ENCODE measurements at places on chromosomes 7 and 10. TPM values are rescaled to one million over a fixed set of nuclear protein-coding genes. Genes with fewer than 3 reads are reported as not detected.

GRCh38 chr10:77430530-77430929 is 207.1 kb downstream of the KCNMA1 start:
- DNase-seq, result no peak

DNA sequence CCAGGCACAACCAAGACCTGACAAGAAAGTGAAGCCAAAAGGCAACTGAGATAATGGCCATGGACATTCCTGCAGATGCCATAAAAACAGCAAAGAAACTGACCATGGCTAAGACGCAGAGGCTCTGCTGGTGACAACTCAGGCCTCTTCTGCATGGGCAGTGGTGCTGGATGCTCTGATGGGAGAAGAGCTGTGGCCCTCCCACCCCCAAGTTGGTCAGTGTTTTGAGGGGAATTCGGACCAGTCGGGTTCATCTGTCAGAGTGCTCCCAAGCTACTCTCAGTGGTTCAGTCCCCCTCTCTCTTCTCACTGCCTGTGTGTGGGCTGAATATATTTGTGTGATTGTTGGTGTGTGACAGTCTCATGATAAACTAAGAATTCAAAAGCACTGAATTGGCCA is 79.0 kb upstream of the GPR26 start:
- no peak for DNase-seq

- no peak for DNase-seq
Measured at GRCh38 chr7:31113660-31114059, 61.6 kb downstream of the ADCYAP1R1 start.

The CPED1 gene
- total RNA-seq, result 1.7 TPM

The ADAM22 gene
- not detected for total RNA-seq

GRCh38 chr7:21542891-21543527 is at the start of gene DNAH11:
TSS of gene DNAH11 (plus strand) at chr7:21543039. CDS start at chr7:21543246, 207 bp downstream.
- DNase-seq, result peak; percentile 38

DNA sequence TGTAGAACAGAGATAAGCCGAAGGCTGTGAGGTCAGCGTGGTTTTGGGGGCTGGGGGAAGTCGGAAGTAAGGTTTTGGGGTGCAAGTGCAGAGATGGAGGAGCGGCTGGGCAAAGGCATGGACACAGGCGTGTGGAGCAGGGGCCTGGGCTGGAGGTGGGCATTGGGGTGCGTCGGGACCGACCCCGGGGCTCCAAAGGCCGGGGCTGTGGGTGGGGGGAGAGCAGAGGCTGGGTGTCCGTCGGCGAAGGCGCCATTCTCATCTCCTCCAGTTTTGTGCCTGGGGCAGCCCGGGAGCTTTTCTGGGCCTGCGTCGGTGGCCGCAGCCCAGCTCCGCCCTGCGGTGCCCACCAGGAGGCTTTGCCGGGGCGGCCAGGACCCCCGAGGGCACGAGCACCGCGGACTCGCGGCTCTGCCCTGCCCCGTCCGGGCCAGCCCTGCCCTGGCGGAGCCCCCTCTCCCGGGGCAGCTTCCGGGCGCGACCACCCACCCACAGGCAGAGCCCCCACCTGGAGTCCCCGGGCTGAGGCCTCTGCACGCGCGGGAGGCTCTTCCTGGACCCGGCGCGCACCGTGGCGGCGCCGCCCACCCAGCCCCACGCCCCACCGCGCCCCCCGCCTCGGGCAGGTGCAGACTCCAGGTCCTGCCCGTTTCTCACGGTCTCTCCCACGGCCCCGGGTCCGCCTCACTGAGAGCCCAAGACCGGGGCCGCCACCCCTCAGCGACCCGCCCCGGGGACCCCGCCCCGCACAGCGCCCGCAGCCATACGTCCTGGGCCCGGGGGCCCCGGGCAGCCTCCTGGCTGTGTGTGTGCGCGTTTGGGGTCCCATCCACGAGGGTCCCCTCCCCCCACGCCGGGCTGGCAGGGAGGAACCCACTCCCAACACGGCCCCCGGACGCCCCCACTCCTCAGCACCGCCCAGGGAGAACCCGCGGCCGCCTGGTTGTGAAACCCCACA is 7.7 kb upstream of the SCART1 start:
- no peak for DNase-seq

DNA sequence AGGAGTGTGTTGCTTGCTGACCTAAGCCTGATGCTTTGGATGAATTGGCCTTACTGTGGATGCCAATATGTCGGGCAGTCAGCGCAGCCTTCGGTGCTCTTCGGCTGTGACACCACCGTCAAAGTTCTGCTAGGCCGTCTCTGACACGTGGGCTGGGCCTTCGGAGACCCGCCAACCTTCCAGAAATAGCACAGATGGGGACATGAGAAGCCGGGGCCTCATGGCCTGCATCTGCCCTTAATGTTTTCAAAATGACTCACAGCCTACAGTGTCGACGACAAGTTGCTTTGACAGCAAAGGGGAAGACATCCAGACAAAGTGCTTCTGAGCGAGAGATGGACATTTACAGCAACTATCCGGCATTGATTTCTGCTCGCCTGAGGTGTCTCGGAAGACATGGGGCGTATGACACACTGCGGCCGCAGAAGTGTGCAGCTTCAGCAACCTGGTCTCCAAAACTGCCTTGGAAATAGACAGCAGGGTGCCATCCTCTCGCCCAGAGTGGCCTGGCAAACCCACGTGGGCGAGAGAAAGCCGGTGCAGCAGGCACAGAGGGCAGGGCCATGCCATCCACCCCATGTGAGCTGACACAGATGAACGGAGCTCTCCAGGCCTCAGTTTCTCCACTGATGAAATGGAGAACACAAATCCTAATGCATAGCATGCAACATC is 94.0 kb upstream of the PPP2R2D start:
- no peak for DNase-seq

DNA sequence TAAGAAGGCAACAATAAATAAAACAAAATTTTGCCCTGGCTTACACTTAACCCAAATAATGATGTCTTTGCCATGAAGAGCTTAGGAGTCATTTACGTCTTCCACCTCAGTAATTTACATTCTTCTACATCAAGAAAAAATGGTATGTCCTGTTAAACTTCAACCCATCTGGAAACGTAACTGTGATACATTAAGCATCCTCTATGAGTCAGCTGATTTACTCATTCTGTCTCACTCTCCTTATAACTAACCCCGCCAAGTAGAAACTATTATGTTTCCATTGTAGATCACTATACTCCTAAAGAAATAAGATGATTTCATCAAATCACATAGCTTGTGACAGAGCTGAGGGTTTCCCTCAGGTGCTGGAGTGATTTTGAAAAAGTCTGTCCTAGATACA is 330.7 kb downstream of the CDC14C start:
- DNase-seq, result peak; percentile 1

GRCh38 chr7:155571581-155572345 is 25.4 kb upstream of the CNPY1 start:
- DNase-seq, result no peak

The LEP gene
- not detected for total RNA-seq

DNA sequence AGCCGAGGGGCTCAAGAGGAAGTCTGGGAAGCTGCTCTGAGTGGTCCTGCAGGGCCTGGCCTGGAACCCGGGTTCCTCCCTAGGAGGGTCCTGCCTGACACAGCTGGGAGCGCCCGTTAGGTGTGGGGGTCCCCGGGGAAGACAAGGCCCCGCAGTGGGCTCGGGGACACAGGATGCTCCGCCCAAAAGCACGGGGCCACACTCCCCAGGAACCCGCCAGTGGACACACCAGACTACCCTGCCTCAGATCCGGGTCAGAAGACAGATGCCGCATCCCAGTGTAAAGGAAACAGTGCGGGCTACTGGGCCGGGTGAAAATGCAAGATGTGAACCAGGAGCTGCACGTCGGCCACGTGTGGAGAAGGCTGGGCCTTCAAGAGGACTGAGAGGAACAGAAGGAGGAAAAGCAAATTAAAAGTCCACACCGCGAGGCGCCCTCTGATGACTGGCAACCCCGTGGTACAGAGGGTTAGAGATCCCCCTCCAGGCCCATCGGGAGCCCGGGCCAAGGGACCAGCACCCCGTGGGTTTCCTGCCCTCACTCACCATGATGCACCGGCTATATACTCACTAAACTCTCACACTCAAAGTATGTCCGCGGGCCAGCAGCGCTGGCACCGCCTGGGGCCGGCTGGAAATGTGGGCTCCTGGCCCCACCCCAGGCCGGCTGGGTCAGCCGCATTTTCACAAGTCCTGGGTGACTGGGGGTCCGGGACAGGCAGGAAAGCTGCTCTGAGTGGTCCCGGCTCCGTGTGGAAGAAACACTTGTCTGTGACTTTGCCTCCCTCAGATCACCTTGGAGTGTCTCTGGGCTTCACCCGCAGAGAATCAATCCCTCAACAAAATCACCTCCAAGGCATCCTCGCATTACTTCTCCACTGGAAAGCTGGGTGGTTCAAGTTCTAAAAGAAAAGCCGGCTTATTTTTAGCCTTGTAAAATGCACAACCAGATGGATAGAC is 6.1 kb downstream of the STK32C start:
- no peak for DNase-seq

- no peak for DNase-seq
Measured at GRCh38 chr10:70067586-70067985, 14.9 kb downstream of the MACROH2A2 start.

GRCh38 chr7:468681-469562 is 50.7 kb downstream of the PDGFA start:
- no peak for DNase-seq

DNA sequence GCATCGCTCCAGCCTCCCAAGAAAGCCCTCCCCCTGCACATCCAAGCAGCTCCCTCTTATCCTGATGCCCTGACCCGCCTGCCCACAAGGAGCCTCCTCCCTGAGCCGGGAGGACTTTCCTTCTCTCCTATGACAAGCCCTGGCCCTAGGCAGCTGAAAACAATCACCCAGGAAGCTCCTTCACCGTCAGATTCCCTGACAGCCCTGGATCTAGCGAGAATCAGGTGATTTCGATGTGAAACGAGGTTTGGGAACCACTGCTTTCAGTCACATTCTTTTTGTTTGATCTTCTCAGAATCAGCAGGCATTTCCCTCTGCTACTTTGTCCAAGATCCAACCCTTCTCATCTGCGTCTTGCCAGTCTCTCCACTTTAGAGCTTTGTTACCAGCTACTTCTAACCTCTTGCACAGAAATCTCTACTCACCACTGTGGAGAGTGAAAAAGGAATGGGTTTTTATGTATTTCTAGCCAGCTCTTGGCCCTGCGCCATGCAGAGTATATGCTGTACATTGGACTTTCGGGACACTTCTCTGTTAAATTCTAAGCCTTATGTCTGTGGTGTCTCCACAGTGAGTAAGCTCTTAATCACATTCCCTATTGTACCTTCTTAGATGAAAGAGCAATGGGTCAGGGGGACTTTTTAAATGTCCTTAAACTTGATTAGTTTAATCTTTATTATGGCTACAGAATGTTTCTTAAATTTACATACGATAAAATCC is 253.2 kb upstream of the C7orf33 start:
- no peak for DNase-seq

The MET gene
- 179 TPM for total RNA-seq

The HOXA9 gene
- total RNA-seq, result 25.1 TPM

DNA sequence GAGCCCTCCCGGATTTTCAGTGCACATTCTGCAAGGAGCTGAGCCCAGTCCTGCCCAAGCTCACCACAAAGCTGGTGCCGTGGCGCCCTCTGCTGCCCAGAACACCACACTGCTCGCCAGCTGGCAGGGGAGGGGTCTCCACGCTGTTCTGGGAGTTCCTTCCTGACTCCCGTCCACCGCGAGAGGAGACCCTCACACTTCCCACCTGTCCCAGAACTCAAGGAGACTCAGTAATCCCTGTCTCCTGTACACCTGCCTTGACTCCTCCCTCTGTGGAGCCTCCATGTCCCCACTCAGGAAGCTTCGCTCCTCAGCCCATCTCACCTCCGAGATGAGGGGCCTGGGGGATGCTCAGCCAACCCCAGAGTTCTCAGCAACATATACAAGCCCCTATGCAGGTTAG is 11.3 kb downstream of the C10orf105 start:
- no peak for DNase-seq

The UNC5B gene
- total RNA-seq, result 15.0 TPM

DNA sequence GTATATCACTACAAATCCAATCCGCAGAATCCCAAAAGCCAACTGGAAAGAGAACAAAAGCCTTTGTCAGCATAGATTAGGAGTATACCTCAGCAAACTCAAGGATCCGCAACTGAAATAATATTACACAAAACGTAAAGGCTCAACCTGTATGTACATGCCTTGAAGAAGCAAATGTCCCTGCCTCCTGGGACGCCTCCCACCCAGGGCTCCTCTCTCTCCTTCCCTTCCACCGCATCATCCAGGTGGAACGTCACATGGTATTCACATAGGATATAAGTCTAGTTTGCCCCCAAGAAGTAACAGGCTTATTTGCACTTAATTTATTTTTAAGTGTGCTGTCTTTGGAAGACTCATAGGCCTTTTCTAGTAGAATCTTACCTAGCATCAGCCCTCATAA is 13.4 kb downstream of the SLC26A3 start:
- DNase-seq, result no peak

DNA sequence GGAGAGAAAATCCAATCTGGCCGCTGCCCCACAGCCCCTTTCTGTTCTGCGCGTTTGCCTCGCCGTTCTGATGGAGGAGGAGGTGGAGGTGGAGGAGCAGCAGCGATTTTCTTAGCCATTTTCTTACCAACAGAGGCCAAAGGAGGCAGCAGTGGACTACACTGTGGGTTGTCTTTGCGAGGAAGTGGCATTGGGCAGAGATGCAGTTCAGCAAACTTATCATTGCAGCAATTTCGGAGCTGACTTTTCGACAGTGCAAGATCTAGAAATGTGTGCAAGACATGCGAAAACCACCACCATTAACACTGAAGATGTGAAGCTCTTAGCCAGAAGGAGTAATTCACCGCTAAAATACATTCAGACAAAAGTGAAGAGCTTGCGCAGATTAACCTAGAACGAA is 1.9 kb upstream of the ARL4A start:
- DNase-seq, result no peak

- DNase-seq, result no peak
Measured at GRCh38 chr10:48529331-48529730, 75.5 kb downstream of the ARHGAP22 start.

The CDC14C gene
- 0.17 TPM for total RNA-seq

The FRG2B gene
- total RNA-seq, result not detected

DNA sequence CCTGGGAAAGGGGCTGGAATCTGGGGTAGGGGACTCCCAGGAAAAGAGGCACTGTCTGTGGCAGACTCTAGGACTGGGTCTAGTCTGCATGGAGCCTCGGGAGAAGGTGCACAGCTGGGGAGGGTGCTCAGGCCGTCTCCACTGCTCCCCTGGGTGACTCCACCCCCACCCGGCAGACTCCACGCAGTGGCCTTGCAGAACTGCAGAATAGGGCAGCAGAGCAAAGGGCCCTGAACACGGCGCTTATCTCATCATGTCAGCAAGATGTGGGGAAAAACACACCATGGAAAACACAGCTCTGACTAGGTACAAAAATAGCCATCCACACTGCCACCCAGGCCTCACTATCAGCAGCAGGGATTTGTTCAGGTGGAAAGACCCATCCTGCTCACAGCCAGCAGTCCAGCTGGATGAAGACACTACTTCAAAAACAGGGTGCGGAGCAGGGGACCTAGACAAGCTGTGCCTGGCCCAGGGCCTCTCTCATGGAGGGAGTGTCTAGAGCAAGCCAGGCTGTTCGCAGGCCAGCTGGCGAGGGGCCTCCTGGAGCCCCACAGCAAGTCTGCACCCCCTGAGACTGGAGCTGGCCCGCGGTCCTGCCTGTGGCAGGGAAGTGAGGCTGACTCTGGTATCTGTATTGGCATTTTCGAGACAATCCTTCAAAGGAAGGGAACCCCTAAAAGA is 11.7 kb downstream of the MAT1A start:
- no peak for DNase-seq
